ENCODE measurements at places on chromosomes 6 and 20.

GRCh38 chr6:56902641-56903464, 52.1 kb upstream of the BEND6 start:
- DNase-seq = peak; percentile 74

DNA sequence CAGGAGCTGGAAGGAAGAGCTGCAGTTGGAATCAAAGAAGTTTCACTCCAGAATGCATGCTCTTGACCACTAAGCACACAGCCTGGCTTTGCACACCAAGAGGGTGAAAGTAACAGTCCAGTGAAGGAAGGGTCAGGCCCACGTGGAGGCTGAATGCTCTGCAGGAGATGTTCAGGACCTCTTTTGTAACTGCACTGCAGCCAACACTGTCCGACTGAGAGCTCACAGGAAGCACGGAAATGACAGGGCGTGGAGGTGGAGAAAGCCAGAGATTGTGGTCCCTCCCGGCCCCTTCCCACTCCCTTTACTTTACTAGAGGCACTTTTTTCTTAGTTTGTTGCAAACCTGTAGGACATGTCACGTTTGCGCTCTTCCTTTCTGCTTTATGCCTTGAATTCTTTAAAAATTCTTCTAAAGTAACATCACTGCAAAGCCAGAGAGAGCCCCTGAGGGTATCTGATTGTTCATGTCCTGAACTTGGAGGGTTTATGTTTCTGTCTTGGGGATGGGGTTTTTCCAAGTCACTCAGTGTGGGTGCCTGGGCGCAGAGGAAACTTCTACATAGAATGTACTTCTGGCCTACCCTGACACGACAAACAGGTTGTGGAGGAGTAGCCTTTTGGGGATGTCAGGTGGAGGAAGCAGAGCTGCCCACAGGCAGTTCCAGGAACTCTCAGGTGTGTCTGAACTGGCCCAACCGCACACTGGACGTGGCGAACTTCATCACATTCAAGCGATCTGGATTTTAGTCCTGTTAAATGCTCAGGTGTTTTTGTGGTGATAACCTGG, 40.9 kb downstream of the JAG1 start:
- peak; percentile 45 for DNase-seq

GRCh38 chr20:59576216-59576953, 28.0 kb upstream of the PHACTR3 start:
- peak; percentile 36 for DNase-seq

DNA sequence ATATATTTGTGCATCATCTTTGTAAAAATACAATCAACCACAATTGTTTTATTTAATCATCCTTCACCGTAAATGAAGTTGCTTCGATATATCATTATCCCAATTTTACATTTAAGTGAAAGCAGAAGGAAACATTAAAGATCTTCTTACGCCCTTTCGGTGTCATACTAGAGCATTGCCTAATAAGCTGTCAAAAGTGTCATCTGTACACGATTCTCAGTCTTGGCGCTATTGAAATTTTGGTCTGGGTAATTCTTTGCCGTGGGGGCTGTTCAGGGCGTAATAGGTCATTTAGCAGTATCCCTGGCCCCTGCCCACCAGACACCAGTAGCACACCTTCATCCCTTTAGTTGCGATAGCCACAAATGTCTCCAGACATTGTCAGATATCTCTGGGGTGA, 40.4 kb upstream of the TMEM170B start:
- DNase-seq = no peak

Measured in right hindlimb (tissue), 1 donor.